ENCODE measurements at places on chromosomes 12 and 14.

DNA sequence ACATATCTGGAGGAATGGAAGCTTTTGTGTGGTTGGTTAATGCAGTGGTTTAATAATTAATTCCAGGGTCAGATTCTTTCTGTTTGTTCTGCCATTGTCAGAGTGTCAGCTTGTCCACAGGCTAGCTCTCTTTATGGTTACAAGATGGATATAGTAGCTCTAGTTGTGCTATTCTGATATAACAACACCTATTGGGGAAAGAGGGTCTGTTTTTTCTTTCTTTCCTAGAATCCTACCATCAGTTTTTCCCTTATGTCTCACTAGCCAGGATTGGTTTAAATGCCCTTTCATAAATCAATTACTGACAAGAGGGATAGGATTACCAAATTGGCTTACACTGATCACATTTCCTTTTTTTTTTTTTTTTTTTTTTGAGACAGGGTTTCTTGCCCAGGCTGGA, 27.8 kb downstream of the CNOT2 start:
- DNase-seq = no peak

DNA sequence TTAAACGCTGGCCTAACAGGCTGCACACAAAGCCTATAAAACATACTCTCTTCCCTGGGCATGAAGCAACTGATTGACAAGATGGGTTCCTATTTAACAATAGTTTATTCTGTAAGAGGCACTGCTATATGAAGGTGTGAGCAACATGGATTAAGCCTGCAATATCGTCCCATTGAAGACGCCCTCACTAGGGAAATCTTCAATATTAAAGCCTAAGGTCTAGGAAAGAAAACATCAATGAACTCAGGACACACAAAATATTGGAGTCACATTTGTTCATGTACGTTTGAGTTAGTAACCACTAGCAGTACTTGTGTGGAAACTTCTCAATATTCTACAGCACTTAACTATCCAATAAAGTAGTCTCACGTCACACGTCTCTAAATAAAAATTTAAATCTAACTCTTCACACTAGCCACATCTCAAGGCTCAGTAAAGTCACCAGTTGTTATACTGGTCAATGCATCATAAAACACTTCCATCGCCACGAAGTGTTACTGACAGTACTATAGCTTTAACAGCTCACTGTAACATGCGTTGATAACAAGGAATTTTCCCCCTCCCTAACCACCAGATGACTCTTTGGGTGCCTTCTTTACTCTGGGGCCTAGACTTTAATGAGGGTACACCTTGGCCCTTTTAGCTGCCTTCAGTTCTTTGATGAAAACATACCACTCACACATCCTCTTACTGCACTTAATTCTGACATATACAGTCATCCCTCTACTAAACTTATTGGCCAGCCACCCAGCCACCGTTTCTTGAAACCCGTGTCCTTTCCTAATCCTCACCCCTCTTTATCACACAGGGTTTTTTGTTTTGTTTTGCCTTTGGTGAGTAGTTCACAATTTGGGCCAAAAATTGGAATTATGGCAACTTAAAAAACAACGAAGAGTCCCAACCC, 50.1 kb upstream of the OR5AU1 start:
- DNase-seq = no peak

DNA sequence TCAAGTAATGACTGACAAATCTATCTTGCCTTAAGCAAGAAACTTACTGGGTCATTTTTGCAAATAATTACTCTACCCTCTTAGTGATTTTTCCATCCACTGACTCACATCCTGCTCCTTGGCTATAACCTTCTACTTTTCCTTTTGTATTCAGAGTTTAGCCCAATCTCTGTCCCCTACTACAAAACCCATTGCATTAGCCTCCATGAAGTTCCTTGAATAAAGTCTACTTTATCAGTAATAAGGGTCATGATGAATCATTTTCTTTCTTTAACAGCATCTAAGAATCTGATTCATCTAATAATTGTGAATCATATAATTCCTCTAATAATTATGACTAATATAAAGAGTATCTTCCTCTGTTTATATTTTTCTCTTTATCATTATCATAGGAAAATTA, 132.6 kb downstream of the NTS start:
- no peak for DNase-seq

GRCh38 chr12:27330846-27331245, 1.8 kb upstream of the BMAL2 start:
- DNase-seq = no peak

- peak; percentile 35 for DNase-seq
Measured at GRCh38 chr12:99810718-99811593, 163.4 kb downstream of the GARIN6 start.

GRCh38 chr12:31895449-31896150, 63.6 kb upstream of the RESF1 start:
- no peak for DNase-seq

DNA sequence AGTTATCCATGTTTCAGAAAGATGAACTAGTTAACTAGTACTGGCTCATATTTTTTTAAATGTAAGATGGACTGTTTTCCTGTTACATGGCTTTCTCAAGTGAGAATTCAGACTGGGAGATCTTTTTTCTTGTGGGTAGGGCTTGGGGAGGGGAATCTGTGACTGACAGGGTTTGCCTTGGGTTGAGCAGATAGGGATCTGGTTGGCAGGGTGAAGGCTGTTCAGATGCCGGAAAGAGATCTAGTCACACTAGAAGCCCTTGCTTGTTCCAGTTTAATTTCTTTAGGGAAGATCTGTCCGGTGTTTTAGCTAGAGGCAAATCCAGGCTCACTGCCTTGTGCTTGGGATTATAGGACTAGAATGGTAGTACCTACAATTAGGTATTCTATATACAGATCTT, 63.2 kb downstream of the FBXO33 start:
- no peak for DNase-seq

DNA sequence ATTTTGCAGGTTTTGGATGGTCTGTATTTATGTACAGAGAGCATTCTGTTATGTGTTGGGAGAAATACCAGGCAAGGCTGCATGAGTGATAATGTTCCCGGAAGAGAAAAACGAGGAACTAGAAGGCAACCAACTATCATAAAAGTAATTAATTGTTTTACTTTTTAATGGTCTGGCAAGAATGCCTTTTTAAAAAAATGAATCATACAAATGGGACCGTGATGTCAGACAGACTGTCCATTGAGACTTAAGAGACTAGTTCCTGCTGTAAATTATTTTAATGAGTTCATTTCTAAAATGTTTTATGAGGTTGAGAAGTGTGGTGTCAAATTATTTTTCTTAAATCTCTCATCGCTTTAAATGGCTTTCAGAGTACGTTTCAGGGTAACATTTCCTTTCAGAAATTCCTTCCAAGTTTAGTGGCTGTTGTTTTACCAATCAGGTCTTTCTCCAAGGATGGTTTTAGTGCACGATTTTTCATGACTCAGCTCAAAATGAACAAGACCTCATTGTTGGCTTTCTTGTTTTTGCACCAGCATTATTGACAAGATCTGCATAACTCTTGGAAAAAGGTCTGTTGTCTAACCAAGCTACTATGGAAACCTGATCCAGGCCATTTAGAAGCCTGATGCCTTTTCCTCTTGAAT, 86.1 kb upstream of the ARHGAP5 start:
- DNase-seq = no peak

DNA sequence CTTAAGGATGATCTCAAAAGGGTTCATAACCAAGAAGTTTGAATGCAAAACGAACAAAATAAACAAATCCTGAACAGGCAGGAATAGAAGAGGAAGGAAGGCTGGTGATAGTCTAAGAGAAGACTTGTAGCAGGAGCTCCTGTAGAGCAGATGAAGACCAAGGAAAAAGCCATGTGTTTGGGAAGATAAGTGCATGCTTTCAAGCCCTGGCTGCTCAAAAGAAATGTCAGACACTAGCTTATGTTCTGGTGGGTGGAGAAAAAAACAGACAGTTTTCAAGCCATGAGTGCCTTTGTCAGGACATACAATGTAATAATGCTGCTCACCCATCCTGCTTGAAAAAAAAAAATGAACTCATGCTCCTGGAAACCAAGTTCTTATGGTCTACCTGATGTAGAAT, 27.4 kb downstream of the TAOK3 start:
- peak; percentile 47 for DNase-seq

DNA sequence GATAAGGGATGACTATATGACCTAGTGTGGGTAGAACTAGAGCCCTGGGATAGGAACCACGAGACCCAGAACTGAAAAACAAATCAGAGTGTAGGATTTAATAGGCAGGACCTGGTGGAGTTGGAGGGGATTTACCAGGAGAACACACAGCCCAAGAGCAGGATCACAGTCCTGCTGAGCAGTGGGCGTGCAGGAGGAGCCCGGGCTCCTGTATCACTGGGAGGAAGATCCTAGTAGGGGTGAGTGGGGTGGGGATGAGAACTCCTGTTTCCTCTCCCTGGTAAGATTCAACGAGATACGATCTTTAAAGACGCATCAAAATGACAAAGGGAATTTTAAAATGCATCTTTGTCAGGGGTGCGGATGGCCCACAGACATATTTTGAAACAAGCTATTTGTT, 220.1 kb downstream of the GALC start:
- DNase-seq = no peak

DNA sequence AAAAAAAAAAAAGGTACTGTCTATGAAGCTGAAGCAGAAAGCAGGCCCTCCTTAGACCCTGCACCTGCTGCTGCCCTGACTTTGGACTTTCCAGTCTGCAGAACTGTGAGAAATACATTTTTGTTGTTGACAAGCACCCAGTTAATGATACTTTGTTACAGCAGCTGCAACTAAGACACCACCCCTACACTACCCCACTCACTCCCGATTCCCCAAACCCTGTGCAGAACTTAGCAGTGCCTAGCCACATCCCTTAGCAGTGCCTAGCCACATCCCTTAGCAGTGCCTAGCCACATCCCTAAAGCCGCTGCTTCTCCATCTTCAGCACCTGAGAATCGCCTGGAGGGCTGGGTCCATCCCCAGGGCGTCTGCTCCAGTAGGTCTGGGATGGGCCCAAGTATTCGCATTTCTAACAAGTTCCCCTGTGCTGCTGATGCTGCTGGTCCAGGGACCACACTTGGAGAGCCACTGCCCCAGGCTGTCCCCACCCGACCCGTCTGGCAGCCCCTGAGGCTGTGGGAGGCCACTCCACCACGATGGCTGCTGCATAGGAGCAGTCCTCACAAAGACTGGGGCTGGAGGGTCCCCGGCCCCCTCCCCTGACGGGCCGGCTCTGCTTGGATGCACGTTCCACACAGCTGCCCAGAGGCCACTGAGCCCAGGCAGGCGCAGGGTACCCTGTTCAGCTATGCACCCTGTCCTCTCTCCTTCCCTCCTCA, 10.8 kb upstream of the PPP1R13B start:
- no peak for DNase-seq

DNA sequence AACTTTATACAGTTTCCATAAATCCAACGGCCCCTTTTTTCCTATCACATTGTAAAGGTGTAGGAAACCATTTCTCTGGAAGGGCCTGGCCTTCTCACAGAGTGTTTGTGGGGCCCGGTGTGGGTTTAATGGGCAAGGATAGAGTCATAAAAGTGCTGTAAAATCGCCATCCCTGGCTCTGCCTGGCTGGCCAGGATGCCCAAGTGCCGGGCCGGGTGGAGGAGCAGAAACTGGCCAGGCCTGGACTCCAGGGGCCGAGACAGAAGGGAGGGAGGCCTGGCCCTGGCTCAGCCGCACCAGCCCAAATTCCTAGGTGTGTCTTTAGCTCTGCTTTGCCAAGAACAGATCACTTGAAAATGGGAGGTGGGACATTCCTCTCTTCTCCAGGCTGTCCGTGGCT, 77.1 kb upstream of the DICER1 start:
- no peak for DNase-seq

- no peak for DNase-seq
Measured at GRCh38 chr12:49030714-49031572, 12.4 kb upstream of the PRKAG1 start.

- no peak for DNase-seq
Measured at GRCh38 chr12:55694188-55694515, 13.6 kb downstream of the ITGA7 start.

DNA sequence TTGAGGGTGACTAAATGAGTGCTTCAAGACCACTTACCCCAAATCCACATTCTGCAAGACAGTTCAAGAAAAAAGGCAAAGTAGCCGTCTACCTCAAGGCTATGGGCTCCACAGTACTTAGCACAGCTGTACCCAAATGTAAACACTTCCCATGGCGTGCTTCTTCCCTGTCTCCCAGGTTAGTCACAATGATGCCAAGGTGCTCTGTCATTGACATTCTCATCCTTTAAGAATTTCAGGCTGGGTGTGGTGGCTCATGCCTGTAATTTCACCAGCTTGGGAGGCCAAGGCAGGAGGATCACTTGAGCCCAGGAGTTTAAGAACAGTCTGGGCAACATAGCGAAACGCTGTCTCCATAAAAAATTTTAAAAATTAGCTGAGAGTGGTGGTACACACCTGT, 51.2 kb upstream of the CERS5 start:
- DNase-seq = no peak

DNA sequence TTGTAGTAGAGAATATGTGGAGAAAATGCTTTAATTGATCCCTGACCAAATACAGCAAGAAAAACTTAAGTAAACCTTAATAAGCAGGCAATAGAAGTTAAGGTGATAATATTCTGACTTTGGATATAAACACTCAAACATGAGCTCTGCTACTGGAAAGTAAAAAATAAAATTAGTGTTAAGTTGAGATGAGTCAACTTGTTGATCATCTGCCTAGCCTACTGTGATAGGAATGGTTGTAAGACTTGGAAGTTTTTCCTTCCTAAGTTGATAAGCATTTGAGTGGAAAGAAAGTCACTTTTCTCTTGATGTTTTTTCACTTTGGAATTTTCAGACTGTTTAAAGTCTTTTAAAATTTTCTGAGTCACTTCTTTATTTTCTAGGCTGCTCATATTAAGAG, 26.0 kb downstream of the ADIPOR2 start:
- DNase-seq = no peak

- DNase-seq = no peak
Measured at GRCh38 chr14:91889477-91890211, 22.3 kb upstream of the TC2N start.

GRCh38 chr12:42090899-42091298, 53.8 kb downstream of the GXYLT1 start:
- DNase-seq = no peak

DNA sequence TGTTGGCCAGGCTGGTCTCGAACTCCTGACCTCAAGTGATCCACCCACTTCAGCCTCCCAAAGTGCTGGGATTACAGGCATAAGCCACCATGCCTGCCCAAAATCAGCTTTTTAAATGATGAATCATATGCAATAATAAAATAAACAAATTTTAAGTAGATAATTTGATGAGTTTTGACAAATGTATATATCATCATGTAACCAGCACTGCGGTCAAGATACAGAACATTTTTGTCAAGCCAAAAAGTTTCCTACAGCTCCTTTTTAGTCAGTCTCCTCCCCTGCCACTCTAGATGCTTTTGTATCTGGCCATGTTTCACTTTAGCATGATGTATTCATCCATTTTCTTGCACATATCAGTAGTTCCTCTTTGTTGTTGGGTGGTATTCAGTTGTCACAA, 17.2 kb downstream of the FRMD6 start:
- no peak for DNase-seq

DNA sequence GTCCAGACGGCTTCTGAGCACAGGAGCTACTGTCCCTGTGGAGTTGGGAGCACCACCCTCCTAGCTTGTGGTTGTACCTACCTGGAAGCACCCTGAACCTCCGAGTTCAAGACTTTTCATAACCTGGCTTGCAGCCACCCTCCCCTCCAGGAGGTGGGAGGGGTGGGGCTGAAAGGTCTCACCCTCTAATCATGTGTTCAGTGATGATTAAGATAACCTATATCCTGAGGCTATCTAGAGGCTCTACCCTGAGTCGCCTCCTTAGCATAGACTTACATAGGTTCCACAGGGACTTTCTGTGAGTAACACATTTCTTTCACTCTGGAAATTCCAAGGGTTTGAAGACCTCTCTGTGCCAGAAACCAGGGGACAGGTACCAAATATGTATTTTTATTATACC, 146.5 kb downstream of the CFAP54 start:
- no peak for DNase-seq

Data from NB4 (cell line).